Esophagus mucosa (tissue), 1 donor: ENCODE measurements at places on chromosomes 6 and 20.

- no peak for ATAC-seq
Observed at GRCh38 chr20:33832103-33832804, 21.1 kb downstream of the CHMP4B start.

GRCh38 chr20:35839904-35840303 lies 68.1 kb downstream of the PHF20 start:
- no peak for ATAC-seq

DNA sequence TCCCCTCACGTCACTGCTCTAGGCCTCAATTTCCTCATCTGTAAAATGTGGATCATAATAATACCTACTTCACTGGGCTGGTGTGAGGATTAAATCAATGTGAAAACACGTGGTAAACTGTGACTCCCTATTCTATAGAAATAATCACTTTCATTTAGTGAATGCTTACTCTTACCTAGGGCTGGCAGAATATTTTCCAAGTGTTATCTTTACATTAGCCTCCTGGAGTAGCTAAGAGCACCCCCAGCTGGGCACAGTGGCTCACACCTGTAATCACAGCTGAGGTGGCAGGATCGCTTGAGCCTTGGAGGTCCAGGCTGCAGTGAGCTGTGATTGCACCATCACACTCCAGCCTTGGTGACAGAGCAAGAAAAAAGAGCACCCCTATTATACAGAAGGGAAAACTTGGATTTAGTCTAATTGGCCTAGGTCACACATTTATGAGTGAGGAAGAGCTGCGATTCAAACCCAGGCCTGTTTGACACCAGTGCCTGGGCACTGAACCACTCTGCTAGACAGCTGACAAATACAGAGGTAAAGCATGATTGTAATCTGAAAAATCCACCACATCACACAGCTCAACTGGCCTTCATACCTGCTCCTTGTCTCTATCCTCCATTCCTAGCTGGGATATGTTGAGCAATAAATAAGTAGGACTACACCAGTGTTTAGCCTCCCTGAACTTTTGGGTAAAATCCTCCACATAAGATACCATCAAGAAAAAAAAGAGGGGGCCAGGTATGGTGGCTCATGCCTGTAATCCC lies 1.4 kb upstream of the SNTA1 start:
- ATAC-seq = peak; percentile 36

- no peak for ATAC-seq
Observed at GRCh38 chr6:111713236-111713635, 107.6 kb upstream of the TRAF3IP2 start.

DNA sequence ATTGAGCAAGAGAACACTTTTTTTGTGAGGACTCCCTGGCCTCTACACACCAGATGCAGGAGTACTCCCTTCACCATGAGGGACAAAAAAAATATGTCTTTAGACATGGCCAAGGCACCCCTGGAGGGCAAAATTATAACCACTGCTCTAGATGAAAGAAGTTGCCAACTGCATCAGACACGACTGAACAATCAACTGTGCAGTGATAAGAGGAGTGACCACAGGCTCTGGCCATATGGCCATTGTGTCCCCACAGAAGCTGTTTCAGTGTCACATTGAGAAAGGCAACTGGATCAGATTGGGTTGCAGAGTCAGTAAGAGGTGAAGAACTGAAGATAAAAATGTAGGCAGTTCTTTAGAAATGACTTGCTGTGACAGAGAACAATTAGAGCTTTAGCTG lies 85.7 kb downstream of the C6orf118 start:
- no peak for ATAC-seq

DNA sequence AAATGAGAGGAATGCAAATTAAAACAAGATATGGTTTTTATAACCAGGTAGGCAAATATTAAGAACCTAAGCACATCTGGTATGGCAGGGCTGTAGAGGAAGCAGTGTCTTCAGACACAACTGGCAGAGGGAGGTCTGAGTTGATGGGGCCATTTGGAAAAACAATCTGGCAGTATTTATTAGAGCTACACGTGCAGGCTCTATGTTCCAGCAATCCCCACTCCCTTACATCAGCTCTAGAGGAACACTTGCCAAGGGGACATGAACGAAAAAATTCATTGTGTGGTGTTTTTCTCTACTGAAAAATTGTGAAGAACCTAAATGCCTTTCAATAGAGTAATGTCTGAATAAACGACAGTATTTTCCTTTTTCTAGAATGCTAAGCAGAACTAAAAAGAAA lies 111.6 kb upstream of the EDN1 start:
- no peak for ATAC-seq

DNA sequence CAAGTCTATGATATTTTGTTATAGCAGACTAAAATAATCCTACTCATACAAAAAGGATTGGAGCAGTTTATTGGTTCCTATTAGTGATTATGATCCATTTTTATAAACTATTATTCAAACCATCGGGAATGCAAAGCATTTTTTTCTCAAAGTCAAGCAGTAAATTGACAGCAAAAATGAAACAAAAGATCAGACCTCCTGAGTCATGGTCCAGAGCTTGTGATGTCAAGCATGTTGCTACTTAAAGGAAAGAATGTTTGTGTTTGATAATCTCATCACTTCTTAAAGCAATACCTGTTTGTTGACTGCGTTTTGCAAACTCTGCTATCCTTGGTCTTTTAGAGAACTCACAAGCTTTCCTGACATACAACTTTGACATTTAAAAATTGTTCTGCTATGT lies 204.4 kb downstream of the SAMD5 start:
- ATAC-seq = no peak

GRCh38 chr6:18329776-18330175 lies 57.4 kb upstream of the RNF144B start:
- no peak for ATAC-seq

DNA sequence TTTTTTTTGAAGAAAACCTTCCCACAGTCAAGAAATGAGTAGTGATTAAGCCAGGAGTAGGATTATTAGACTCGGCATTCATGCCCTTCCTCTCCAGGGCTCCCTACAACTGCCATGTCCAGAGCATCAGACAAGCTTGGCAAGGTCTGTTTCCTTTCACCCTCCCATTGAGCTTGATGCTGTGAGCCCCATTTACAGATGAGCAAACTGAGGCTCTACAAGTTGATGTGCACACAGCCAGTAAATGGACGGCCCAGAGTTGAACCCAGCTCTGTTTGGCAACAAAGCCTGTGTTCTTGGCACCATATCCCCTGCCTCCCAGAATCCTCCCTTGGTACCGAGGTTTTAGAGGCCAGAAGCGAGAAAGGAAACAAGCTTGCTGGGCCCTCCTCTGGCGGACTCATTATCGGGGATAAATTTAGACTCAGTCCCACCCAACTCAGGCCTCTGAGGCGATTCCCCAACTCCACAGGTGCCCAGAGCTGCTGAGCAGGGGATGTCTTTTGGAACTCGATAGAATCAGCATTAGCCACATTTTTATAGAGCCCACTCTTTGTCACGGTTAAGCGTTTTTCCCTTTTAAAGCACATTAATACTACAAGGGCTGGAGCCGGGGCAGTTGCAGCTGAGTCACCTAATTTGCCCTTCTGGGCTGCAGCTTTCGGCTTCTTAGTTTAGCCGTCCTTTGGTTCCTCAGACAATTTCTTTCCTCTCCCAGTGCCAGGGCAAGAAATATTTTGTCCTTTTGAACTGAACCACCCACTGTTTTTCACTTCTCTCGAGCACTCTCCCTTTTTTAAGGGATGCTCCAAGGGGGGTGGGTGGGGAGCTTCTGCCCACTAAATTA lies 23.0 kb upstream of the NFATC2 start:
- ATAC-seq = no peak

- ATAC-seq = no peak
Observed at GRCh38 chr20:8720089-8720488, 348.8 kb upstream of the PLCB4 start.

- ATAC-seq = no peak
Observed at GRCh38 chr6:169830876-169831275, 79.5 kb downstream of the ERMARD start.

- no peak for ATAC-seq
Observed at GRCh38 chr6:132643547-132643946, 15.4 kb downstream of the TAAR1 start.

DNA sequence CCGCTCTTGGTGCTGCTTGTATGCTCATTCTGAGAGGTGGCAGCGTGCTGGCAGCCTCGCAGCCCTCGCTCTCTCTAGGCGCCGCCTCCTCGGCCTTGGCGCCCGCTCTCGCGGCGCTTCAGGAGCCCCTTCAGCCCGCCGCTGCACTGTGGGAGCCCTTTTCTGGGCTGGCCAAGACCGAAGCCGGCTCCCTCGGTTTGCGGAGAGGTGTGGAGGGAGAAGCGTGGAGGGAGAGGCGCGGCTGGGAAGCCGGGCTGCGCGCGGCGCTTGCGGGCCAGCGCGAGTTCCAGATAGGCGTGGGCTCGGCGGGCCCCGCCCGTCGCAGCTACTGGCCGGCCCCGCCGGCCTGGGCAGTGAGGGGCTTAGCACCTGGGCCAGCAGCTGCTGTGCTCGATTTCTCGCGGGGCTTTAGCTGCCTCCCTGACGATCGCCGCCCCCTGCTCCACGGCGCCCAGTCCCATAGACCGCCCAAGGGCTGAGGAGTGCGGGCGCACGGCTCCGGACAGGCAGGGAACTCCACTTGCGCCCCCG lies 19.5 kb upstream of the FAM8A1 start:
- ATAC-seq = peak; percentile 61
